ENCODE measurements at places on chromosomes 1 and 21. TPM values are rescaled to one million over a fixed set of nuclear protein-coding genes. Genes with fewer than 3 reads are reported as not detected.

Gene TMEM222
- 41.0 TPM for total RNA-seq

Gene FAM72D
- not detected for total RNA-seq

Gene DMRTA2
- total RNA-seq, result not detected

DNA sequence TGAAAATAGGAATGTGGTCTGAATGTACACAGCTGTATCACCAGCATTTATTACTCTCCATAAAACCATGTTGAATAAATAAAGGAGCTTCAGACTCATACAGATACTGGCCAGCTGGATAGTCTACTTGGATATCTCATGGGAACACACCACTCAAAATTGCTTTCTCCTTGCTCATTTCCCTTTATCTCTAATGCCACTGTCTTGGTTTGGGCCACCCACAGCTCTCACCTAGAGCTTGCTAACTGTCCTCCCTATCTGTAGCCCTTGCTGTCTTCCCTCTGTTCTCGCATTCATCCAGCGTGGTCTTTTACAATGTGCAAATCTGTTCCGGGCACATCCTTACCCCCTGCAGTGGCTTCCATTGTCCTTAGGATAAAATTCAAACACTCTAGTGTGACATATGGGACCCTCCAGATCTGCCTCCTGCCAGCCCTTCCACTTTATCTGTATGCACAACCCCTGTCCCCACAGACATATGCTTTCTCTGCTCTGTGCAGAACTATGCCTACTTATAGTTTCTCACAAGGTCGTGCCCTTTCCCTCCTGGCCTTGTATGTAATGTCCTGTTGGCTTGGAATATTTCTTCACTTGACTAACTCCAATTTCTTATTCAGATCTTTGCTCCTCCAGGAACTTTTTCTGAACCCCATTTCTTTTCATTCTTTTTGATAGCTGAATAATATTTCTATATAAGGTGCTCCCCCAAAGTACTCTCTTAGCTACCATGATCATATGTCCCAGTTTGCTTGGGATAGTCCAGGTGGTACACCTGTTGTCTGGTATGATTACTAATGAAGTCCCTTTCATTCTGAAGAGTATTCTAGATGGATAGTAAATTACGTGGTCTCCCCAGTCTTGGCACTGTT is 2.9 kb downstream of the FLVCR1 start:
- no peak overlapping the region for H3K4me3 ChIP-seq
- H3K27ac ChIP-seq, result no peak overlapping the region
- H3K4me1 ChIP-seq, result peaks cover 14% of the 10 kb centered on the region
- no peak for DNase-seq
- H3K36me3 ChIP-seq, result no peaks in the 10 kb centered on the region

- H3K4me3 ChIP-seq, result no peak overlapping the region
- H3K27me3 ChIP-seq, result no peaks in the 10 kb centered on the region
Observed at GRCh38 chr1:102472520-102472919, 475.8 kb upstream of the OLFM3 start.

DNA sequence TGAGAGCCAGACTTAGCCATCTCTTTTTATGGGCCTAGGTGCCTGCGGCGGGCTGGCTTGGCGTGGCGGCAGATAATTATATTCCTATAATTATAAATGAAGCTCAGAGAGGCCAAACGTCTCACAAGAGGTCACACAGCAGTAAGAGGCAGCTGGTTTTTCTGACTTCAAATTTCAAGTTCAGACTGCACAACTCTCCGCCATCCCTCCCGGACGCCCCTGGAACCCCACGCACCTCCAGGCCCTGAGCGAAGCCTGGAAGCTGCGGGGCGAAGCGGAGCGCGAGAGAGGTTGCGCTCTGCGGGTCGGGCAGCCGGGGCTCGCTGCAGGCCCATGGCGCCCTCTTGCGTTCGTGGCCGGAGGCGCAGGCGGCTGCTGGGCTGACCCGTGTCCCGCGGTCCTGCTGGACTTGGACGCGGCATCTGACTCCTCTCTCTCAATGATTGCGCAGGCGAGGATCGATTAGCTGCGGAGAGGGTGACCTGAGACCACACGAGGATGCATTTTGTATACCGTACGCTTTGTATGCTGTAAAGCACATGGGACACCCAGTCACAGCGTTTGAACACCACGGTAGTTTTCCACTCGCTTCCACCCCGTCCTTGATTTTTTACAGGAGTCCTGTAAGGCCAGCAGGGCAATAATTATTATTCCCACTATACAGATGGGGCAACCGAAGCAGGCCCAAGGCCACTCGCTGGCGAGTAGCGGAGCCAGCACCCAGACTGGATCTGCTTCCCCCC is 272.7 kb downstream of the FOXD2 start:
- H3K27ac ChIP-seq, result peak overlapping the region; percentile 80

DNA sequence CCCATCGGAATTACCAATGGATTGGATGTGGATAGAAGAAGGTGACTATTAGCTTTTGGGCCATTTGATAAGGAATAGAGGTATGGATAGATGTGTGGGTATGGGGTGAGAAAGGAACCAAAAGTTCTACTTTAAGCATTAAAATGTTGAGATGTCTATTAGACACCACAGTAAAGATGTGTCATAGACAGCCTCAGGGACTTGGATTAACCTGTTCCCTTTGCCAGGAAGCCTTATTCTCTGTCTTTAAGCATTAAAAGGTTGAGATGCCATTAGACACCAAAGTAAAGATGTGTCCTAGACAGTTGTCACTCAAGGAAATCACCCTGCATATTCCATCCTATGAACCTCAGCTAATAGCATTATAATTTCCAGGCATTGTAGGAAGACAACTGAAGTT is 11.0 kb upstream of the DENND1B start:
- no peak overlapping the region for H3K27ac ChIP-seq
- H3K27me3 ChIP-seq, result no peaks in the 10 kb centered on the region
- H3K36me3 ChIP-seq, result no peaks in the 10 kb centered on the region
- no peak for DNase-seq
- H3K4me1 ChIP-seq, result peaks cover 15% of the 10 kb centered on the region

DNA sequence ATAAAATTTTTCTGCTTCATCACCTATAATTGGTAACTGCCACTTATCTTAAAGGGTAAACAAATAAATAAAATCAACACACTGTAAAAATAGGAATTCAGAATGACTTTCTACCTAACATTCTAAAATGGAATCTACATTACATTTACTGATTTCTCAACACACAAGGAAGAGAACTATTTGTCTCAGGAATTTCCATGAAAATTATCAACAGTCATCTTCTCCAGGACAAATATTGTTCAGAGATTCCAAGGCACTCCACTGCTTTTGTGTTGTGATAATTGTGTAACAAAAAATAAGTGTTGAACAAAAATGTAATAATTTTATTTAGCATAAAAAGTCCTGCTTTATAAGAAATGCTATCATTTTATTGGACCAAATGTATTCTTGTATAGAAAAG is 7.3 kb downstream of the ODF2L start:
- no peaks in the 10 kb centered on the region for H3K4me1 ChIP-seq
- H3K4me3 ChIP-seq, result no peak overlapping the region
- no peaks in the 10 kb centered on the region for H3K27me3 ChIP-seq
- H3K36me3 ChIP-seq, result no peaks in the 10 kb centered on the region

- no peaks in the 10 kb centered on the region for H3K4me1 ChIP-seq
- no peaks in the 10 kb centered on the region for H3K36me3 ChIP-seq
- H3K27ac ChIP-seq, result no peak overlapping the region
- H3K27me3 ChIP-seq, result no peaks in the 10 kb centered on the region
Observed at GRCh38 chr1:196063294-196063693, 544.9 kb downstream of the KCNT2 start.

DNA sequence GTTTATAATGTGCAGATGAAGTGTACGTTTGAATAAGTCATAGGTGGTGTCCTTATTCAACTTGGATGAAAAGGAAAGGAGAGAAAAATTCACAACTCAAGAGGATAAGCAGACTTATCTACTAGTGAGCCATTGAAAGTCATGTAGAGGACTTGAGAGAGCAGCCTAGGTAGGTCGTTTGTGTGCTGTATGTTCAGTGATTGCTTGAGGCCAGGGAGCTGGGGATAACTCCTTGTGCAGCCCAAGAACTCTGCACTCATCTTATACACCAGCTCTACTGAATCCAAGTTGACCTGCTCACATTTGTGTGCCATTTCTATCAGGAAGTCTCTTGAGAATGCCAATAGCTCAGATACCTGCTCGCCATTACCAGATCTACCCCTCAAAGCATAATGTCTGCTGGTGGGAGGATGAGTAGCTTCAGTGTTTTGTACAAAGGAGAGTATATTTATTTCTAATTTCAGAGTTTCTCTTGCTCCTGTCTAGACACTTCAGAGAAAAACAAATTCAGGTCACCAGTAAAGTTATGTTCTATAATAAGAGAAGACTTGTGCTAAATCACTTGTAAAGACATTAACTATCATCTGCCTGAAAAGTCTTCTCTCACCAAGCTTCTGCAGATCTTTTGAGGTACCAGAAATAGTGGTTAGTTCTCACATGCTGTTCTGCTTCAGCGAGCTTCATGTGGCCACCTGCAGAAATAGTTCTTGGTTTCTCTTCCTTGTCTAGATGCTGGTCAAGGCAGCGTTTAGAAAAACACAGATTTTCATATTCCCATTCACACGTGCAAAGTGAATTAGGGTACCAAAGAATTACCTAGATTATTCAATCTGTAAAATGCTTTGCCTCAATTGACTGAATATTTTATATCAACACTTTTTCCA is 10.8 kb downstream of the S1PR1 start:
- H3K27me3 ChIP-seq, result peaks cover 14% of the 10 kb centered on the region
- no peaks in the 10 kb centered on the region for H3K36me3 ChIP-seq
- H3K4me3 ChIP-seq, result no peak overlapping the region
- H3K4me1 ChIP-seq, result no peaks in the 10 kb centered on the region
- DNase-seq, result no peak

DNA sequence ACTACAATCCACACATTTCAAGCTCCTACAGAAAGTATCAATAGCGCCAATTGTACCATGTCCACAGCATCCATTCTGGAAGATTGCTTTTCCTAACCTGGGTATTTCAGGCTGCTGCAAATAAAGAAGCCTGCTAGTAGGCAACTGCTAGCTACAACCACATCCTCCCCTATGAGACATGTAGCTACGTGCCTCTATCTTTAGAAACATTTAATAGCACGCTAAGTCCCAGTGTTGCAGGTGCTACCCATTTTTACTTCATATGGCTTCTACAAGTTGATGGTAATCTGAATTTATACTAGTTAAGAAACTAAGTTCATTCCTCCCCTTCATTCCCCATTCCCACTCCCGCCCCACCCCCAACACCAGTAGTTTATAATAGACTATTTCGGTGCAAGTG is 7.4 kb upstream of the AMPD1 start:
- H3K27ac ChIP-seq, result no peak overlapping the region
- no peak overlapping the region for H3K4me3 ChIP-seq
- H3K27me3 ChIP-seq, result no peaks in the 10 kb centered on the region
- H3K4me1 ChIP-seq, result no peaks in the 10 kb centered on the region

DNA sequence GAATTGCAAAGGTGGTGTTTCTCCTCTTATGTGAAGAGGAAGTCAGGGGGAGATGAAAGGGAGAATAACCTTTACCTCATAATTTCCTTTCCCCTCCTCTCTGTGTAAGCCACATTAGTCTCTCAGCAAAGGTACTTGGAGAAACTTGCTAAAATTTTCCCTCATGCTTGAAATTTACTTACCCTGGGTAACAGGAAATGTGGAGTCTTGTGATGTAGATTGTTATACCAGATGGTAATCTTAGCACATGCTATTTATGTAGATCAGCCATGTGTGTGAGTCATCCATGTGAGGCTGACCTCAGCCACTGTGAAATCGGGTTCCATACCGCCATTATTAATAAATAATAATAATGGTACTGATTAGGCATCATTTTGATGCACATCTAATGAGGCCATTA is 128.4 kb downstream of the TGFB2 start:
- H3K36me3 ChIP-seq, result no peaks in the 10 kb centered on the region
- no peak overlapping the region for H3K4me3 ChIP-seq
- no peaks in the 10 kb centered on the region for H3K27me3 ChIP-seq
- no peak for DNase-seq
- H3K4me1 ChIP-seq, result no peaks in the 10 kb centered on the region
- H3K27ac ChIP-seq, result no peak overlapping the region
